NCI-H524 (cell line): ENCODE measurements at places on chromosomes 16 and 17.

DNA sequence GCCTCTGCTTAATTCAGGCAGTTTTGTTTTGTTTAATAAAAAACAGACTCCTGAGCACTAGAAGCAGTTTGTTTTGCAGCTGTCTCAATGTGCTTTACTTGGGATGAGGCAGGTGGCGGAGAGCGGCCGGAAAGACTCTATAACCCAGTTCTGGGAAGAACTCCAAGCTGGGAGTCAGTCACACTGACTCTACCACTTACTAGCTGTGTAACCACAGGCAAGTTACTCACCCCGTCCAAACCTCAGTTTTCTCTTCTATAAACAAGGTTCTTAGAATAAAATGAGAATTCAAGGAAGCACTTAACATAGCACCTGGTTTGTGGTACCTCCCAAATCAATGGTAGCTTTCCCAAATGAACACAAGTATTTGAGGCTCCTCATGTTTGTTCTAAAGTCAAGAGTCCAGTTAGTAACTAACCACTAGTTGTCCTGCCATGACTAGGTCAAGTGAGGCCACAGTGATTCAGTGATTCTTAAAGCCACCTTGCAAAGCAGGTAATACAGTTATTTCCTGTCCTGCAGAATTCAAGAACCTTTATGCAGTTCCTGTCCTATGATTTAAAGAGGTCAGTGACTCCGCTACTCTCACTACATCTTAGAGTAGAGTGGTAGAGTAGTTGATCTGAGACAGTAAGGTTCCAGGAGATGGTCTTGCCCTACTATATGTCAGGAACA is 2.7 kb downstream of the TXNDC17 start:
- no peak for DNase-seq

- DNase-seq = no peak
These were observed 30.4 kb downstream of the TEX2 start for GRCh38 chr17:64232466-64233262.

DNA sequence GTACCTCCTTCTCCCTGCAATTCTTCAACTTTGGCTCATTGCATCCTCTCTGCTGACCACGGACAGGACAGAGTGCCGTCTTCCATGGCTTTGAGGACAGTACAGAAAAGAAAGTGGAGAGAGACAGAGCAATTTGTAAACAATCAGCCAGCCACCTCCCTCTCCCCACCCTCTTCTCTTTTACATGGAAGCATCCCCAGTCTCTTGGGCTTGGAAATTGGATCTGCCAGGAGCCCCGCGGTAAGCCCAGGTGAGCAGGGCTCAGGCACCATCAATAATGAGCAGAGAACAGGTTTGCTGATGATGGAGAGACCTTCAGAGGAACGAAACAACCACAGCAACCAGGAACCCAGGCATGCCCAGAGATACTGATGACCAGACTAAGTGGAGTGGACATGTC is 194.9 kb upstream of the TNRC6C start:
- DNase-seq = no peak

GRCh38 chr16:3252967-3253366 is 3.5 kb downstream of the MEFV start:
- DNase-seq = no peak

DNA sequence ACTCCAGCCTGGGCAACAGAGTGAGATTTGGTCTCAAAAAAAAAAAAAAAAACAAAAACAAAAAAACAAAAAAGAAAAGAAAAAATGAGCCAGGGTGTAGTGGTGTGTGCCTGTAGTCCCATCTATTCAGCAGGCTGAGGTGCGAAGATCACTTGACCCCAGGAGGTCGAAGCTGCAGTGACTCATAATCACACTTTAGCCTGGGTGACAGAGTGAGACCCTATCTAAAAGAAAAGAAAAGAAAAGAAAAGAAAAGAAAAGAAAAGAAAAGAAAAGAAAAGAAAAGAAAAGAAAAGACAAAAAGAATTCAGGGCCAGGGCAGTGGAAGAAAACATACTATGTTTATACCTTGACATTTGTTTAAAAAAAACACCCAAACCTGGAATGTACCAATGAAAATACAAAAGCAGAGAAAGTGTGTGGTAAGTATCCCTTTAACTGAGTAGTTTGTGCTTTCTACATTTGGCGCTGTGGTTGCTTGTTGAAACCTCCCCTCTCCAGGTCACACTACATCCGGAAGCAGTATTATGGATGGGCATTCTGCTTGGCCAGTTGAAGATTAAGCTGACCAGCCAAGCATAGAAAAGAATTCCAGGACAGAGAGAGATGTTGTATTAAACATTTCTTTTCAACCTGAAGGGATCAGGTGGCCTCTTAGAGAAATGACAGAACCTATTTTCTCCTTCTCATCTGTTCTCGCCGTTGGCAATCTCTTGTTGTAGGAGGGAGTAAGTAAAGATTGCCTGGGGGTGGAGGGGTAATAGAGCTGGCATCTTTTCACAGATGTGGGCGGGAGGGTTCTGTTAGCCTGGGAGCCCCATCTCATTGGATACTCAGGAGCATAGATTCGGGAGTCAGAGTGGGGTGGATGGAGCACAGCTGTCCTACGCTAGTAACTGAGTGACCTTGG is 12.1 kb upstream of the PRKCB start:
- DNase-seq = no peak

GRCh38 chr17:21505819-21506815 is 130.0 kb downstream of the KCNJ12 start:
- DNase-seq = no peak

- peak; percentile 88 for DNase-seq
These were observed 3.2 kb downstream of the DNAH17 start for GRCh38 chr17:78573955-78574354.

DNA sequence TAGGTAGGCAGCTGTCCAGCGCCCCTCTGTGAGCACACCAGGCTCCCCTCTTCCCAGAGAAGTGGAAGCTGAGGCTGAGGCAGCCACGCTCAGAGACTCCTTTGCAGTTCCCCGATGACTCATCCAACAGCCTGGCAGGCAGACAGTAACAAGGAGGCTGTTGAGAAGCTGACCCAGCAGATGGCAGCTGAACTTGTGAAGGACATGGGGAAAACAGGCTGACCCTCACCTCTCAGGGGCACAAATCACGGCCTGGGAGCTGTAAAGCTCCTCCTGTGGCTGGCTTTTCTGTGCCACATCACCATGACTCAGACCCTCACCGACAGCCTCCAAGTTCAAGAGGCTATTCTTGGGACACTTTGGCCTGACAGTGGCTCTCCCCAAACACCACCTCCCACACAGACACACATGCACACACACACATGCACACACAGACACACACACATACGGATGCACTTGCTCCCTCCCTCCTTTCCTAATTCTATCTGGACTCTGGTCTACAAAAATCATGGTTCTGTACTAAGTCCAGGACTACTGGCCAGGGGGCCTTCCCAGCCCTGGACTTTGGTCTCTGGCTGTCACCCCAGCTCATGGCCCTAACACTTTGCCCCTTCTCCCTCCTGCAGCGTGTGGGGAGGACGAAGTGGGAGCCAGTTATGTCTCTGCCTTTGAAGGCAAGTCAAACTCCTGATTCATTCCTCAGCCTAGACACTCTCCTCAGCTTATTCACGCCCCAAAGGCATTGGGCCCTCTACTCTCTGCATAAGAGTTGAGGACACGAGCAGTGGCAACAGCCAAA is 23.2 kb downstream of the MAP3K14 start:
- peak; percentile 47 for DNase-seq

DNA sequence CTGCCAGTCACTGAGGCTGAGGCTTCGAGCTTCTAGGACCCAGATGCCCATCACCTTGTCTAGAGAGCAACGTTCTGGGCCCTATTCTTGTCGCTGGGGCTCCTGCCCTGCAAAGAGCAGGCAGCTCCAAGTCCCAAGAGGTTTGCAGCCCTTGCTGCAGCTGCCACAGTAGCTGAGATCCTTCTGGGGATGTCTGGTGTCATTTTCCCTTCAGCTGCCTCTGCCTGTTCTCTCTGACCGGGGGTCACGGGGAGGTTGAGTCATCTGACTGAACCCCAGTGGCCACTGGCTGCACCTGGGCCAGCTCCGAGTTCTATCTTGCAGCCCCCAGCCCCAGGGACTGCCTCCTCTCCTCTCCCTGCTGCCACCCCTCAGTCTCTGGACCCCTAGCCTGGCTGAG is 4.9 kb downstream of the WSCD1 start:
- DNase-seq = peak; percentile 69

GRCh38 chr17:2105663-2106062 is 50.8 kb downstream of the HIC1 start:
- no peak for DNase-seq

DNA sequence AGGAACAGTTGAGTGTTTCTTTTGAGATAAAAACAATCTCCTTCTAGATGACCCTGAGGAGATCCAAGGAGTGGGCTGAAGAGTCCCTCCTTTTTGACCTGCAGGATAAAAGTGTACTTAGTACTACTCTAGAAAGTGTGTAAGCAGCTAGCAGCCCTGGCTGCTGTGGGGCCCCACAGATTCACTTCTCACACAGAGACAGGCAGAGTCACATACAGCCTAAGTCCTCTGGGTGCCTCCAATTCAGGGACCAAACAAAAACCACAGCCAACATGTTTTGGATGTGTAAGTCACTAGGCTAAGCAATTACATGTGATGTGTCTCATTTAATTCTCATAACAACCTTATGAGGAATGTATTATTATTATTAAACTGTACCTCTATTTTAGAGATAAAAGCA is 97.1 kb downstream of the TMEM100 start:
- no peak for DNase-seq

DNA sequence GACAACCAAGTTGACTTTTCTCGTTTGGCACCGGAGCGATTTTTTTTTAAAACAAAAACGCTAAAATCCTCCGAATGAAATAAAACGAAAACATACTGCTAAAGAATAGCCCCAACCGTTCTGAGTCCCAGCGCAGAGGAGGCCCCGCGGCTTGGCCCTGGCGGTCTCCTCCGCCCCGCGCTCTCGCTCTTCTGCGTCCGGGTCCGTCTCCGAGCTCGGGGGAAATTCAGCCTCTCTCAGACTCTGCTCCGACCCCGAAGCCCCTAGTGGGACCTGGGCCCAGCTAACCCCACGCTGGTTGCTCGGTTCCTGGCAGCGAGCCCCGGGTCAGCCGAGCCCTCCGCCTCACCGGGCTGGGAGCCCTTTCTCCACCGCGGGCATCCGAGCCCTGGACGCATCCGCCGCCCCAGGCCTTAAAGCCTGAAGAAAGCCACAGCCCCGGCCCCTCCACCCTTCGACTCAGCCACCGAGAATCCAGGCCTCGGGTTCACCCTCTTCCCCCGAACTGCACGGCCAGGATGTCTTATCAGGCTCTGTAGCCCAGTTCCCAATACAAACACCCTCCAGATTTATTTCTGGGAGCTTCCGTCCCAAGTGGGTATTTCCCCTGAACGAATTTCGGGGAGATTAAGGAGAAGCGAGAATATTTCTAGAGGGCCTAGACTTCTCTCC is 1.2 kb downstream of the TBX2 start:
- DNase-seq = no peak

DNA sequence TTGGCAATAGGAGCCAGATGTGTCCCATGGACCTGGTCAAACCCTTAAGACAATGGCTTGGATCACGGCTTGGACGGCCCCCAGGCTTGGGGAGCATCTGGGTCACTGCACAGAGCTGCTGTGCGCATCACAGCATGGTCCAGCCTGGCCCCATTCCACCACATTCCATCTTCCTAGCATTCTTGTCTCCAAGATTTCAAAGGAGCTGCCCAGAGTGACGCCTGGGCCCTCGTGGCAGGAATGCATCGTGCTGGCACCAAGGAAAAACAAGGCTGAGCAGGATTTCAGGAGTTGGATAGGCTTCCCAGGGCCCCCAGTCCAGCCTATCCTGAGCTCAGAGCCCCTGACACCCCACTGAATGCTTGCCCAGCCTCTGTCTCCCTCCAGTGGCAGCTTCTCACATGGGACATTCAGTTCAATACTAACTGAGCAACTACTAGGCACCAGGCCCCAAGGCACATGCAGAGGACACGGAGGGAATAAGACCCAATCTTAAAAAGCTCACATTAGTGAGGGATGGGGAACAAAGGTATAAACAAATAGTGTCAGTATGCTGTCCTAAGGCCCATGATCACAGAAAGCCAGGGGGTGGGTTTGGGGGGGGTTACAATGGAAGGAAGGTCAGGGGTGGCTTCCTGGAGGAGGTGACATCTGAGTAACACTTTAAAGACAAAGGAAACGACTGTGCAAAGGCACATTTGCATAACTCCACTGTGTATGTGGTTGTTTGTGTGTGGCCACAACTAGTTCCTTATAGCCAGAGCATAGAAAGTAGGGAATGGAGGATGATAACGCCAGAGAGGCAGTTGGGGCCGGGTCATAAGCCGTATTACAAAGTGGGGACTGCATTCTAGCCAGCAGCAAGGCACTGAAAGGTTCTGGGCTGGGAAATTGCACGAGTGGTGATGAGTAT is 34.1 kb downstream of the TK2 start:
- no peak for DNase-seq

DNA sequence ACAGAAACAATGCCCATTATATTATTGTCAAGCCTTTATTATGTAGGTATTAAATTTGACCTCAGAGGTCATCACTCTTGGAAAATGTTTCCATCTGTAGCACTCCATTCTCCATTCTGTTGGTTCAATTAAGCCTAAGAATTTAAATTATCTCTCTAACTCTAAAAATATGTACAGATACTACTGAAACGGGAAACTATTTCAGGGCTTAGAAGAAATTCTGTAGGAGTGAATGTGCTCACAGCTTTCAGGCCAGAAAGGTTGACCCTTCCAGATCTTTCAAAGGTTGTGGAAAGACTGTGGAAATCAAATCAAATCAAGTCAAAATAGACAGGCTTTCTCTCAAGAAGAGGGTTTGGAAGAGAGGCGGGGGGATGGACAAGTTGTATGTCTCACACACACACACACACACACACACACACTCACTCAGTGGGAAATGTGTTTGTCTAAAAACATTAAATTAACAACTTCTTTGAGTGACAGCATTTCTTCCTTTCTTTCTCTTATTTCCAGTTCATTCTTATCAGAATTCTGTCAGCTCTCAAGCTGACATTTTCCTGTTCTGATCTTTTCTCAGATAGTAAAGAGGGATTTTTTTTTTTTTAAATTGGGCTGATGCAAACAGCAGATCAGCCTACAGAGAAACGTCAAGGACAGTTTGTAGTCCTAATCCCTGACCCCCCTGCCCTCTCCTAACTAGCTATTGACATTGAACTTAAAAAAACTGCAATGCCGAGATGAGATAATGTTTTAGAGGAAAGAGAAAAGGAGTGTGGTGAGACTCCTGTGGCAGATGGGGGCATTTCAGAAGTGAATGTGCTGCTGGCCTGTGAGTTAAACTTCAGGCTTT is 139.0 kb upstream of the ZFHX3 start:
- DNase-seq = no peak

DNA sequence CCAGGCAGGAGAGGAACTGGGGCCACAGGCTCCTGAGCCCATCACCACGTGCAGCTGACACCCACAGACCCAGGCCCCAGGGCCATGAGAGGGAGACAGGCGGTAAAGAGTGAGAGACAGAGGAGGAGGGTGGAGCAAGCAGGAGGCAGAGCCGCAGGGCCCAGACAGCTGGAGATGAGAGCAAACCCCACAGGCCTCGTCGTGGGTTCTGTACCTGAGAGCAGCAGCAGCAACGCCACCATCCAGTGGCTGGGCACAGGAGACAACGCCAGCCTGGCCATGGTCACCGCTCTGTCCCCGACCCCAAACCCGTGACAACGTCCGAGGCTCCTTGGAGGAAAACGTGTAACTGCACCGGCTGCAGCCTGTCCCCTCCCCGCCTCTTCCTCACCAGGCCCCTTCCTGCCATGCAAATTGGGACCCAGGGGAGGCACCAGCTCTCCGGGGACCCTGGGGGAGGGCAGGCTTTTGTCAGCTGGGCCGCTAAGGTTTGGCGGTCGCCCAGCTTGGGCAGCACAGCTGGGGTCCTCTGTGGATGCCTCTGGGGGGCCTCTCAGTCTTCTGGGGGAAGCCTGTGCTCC is at the start of gene CD79B:
TSS of gene CD79B (minus strand) at position 351 of the 581 bp plus-strand sequence. CDS start at position 281, 70 bp downstream.
- DNase-seq = no peak

GRCh38 chr16:681746-682427 is 1.7 kb downstream of the STUB1 start:
- no peak for DNase-seq

GRCh38 chr17:73826872-73827228 is 182.6 kb upstream of the SDK2 start:
- DNase-seq = no peak
